Pancreas (tissue), 10 donors: ENCODE measurements at places on chromosomes 12 and 14.

DNA sequence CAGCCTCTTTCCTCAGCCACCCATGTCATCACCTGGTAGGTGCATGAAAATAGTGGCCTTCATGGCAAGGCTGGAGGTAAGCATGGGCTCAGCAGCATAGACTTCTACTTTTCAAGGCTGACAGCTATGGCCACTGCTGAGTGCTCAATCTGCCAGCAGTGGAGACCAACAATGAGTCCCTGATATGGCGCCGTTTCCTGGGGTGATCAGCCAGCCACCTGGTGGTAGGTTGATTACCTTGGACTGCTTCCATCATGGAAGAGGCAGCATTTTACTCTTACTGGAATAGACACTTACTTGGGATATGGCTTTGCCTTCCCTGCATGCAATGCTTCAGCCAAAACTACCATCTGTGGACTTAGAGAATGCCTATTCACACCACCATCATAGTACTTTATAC lies 39.5 kb upstream of the USP44 start:
- DNase-seq: no peak

DNA sequence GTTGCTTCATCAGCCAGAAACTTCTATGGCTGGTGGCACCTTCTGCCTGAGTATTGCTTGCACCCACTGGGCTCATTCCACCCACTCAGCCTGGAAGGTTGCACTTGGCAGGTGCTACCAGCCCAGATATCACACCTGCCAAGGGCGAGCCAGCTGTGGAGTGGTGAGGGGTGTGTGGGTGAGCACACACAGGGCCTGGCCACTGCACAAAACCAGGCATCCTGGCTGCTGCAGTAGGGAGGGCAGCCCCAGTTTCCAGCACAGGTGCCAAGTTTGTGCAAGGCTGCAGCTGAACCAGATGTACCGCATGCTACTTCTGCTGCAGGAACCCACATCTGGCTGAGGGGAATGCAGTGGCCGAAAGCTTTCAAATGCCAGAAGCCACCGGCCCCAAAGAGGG lies 1147.8 kb downstream of the FSCB start:
- DNase-seq: peak; percentile 33

DNA sequence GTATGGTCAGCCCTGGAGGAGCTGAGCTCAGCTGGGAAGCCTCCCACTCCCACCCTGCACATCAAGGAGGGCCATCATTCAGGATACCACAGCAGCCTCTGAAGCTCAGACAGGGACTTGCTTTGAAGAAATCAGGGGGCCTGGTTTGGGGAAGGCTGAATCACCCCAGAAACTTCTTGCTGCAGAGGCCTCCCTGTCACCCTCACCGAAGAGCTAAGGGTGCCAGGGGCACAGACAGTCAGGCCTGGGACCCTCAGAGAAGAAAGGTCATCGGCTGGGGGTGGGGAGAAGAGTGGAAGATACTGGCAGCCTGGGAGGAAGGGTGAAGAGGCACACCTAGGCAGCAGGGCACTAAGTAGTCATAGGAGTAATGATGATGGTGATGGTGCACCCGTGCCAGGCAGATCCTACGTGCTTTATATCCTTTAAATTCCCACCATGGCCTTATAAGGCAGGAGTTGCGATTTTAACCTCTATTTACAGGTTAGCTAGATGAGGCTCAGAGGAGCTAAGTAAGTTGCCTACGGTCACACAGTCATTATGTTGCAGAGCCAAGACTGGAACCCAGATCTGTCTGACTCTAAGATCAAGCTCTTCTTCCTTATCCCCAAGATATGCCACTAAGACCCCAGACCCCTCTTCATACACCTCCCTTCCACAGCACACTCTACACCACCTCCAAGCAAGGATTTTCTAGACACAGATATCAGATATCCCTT lies 28.5 kb upstream of the PNMA1 start:
- DNase-seq: no peak

DNA sequence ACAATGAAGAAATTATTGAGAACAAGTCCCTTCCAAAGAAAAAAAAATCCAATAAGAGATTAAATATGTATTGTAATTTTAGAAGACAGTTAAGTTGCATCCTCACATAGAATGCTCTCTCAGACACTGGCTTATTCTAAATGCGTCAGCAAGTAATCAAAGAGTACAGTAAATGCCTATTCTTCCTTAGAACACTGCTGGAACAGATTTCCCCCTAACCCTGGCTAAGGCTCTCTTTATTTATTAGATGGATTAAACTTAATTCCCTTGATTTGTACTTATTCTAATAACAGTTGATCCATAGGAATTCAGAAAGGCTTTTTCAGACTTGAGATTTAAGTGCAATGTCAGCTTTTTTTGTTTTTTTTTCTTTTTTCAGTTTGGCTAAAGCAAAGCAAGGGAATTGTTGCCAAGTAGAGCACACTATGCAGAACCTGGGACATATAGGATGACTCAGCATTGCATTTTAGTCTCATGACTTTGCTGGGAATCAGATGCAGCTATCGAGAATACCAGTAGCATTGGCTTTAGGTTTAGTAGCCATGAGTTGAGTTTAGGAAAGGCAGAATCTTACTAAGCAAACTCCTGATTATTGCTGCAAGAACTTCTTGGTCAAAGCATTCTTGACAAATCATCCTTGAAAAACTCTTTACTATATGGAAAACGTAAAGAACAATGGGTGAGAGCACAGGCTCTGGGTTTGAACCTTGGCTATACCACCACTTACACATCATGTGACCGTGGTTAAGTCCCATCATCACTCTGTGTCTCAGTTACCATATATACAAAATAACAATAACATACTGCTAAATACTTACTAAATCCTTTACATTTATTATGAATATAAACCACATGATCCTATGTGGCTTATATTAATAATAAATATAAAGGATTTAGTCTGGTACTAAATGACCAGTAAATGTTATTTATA lies 26.7 kb downstream of the MED21 start:
- no peak for DNase-seq

DNA sequence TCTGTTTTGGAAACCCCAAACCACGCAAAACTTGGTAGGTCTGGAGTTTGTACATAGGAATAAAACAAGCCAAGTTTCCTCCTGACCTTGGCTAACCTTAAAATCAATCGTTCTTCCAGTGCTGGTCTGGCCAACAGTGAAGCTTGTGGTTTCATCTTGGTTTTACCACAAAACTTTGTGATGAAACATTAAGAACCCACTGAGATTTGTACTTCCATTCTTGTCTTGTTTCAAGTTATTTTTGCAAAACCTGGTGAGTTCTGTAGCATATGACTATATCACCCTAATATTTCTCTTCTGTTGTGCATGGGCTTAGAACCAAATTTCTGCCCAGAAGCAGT lies 26.4 kb downstream of the SIX1 start:
- DNase-seq: no peak

DNA sequence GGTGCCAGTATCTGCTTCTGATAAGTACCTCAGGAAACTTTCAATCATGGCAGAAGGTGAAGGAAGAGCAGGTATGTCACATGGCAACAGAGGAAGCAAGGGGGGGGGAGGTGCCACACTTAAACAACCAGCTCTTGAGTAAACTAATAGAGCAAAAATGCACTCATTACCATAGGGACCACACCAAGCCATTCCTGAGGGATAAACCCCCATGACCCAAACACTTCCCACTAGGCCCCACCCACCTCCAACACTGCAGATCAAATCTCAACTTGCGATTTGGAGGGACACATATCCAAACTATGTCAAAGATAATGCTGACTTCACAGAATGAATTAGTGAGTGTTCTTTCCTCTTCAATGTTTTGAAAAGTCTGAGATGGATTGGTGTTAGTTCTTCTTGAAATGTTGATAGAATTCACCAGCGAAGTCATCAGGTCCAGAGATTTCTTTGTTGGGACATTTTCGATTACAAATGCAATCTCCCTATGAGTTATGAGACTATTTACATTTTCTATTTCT lies 16.6 kb downstream of the TFCP2 start:
- DNase-seq: no peak

GRCh38 chr14:44625098-44625497 lies 118.0 kb upstream of the FSCB start:
- DNase-seq: no peak

DNA sequence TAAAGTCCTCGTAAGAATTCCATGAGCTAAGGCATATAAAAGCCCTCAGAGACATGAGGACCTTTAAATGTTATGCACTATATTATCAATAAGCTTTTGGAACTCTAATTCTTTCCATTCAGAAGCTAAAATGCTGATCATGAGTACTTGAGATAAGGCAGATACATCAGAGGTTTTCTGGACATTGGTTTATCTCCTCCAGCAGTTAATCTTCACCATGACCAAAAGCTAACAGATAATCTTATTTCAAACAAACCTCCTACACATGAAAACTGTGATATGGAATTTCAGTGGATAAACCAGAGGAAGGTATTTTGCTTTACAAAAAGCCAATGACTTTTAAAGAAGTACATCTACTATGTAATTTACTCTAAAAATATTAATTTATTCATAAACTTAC lies 97.9 kb upstream of the BBS10 start:
- DNase-seq: no peak

DNA sequence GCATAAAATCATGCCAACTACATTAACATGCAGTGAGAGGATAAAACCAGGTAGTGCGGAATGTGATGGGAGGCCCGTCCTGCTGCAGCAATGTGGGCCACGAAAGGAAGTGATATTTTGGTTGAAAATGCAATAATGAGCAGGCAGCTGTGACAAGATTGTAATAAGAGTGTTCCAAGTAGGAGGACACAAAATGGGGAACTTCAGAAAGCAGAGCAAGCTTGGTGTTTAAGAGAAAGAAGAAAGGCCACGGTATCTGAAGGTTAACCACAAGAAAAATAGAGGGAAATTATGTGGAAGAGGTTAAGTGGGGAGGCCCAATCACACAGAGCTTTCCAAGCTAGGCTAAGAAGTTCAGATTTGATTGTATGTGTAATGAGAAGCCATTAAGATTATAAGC lies 34.3 kb downstream of the OVCH1 start:
- no peak for DNase-seq

GRCh38 chr12:24537083-24537860 lies 411.6 kb downstream of the BCAT1 start:
- no peak for DNase-seq

DNA sequence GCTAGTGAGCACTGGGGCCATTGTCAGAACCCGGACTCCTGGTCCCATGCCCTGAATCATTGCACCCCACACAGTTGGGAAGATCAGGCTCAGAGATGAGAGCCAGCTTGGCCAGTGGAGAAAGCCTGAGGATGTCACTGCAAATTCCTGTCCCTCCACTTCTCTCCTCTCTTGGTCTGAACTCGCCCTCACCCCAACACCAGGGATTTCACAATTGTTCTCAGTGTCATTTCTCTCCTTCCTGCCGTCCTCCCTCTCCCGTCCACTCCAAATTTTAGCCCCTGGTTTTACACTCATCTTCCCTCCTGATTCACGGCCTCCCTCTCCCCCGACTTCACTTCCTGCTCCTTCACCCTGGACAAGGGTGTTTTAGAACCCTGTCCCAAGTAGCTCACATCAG lies 11.1 kb downstream of the KRT75 start:
- no peak for DNase-seq

DNA sequence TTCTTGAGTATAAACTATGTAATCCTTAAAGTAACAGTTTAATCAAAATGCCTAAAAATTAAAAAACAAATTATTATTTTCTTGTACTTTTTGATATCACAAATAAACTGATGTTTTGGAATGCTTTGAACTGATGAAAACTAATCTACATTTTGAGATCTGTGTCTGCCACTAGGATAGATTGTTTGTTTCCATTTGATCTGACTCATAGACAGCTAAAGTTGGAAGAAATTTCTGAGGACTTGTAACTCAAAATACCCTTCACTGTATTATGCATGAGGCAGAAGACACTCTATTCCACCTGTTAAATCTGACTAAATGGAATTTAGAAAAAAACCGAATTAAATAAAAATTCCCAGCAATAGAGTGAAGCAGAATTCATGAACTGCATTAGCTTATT lies 1400.0 kb upstream of the FLRT2 start:
- DNase-seq: no peak

DNA sequence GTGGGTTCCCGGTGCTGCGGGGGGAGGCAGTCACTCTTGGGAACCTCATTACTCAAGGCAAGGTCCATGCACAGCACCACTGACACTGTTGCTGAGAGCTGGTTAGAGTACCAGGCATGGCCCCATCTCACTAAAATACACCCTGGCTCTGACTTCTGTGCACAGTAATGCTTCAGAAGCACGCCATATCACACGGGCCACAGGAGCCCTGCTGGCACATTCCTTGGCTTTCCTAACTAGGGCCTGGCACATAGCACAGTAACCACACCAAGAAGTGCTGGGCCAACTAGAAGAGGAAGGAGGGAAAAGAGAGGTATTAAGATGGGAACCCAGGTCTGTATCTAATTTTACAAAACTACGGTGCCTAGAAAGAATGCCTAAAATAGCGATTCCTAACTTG lies 13.5 kb upstream of the RAB35 start:
- DNase-seq: no peak

GRCh38 chr12:113702836-113703235 lies 231.2 kb upstream of the LHX5 start:
- DNase-seq: no peak

GRCh38 chr14:75279153-75279762 lies 630 bp downstream of the FOS start:
- DNase-seq: peak; percentile 85

GRCh38 chr12:47314996-47315395 lies 235.2 kb upstream of the AMIGO2 start:
- DNase-seq: no peak

GRCh38 chr12:110600254-110600653 lies 13.7 kb upstream of the TCTN1 start:
- no peak for DNase-seq

GRCh38 chr14:102516531-102517391 lies 7.2 kb upstream of the ANKRD9 start:
- DNase-seq: peak; percentile 50

GRCh38 chr12:7748852-7749251 lies 1.7 kb upstream of the CLEC4C start:
- DNase-seq: no peak

DNA sequence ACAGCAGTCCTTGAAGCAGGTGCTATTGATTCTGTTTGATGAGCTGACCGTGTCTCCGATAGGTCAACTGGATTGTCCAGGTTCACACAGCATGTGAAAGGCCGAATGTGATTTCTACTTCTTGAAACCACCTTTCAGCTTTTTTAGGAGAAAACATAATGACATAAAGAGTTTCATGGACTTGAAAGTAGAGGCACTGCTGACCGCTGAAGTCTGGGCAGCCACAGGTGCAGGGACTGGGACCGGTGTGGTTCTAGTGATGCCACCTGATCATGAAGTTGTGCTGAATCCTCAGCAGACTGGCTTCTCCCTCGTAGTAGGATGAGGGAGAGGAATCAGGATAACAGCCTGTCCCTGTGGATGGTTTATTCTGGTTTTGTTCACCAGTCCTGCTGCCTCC lies 108.1 kb downstream of the ETV6 start:
- no peak for DNase-seq
